ENCODE measurements at places on chromosomes 5 and 9.

DNA sequence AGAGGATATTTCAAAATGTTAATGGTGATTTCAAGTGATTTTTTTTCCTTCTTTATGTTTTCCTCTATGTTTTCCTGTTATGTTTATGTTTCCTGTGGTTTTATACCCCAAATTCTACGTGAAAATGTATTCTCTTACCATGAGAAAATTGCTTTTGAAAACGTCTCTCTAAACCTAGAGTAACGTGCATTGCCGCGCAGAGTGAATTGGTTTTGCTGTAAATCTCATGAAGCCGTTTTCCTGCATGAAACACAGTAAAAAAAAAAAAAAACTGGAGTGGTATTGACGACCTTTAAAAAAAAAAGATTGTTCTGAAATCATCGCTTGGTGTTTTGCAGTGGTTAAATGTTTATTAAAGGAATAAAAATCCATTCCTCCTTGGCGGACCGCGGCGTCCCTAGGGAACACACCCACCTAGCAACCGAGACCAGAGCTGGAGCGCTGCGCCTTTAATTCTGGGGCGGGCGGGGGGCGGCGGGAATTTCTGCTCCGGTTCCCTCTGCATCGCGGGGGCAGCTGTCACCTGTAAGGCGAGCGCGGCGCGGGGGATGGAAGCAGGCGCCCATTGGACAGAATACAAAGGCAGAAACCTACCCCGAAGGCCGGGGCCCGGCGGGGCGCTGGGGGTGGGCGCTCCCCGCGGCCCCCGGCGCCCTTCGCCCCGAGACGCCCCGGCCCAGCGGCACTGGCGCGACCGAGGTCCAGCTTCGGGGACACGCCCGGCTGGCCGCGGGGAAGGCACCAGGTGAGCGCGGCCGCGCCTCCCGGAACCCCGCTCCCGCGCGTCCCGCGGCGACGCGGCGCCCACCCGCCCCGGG lies at the start of gene SOWAHA:
SOWAHA (plus strand) TSS at position 522 of the 818 bp plus-strand sequence. CDS start 320 bp downstream, outside the sequence.
- no peak for DNase-seq

DNA sequence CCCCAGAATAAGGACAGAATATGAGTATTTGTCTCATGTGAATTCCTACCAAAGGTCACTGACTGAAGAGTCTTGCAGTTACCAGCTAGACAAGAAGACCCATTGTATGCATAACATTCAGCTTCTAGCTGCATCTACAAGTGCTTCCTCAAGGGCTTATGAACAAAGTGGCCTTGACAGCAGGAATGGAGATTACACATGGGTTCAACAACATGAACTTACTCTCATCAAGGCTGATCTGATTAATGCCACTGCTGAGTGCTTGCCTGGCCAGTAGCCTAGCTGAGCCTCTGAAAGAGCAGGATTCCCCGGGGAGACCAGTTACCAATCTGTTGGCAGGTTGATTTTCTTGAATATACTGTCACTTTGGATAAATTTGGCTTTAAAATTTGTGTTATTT lies 76.7 kb upstream of the CHD1 start:
- DNase-seq = no peak

DNA sequence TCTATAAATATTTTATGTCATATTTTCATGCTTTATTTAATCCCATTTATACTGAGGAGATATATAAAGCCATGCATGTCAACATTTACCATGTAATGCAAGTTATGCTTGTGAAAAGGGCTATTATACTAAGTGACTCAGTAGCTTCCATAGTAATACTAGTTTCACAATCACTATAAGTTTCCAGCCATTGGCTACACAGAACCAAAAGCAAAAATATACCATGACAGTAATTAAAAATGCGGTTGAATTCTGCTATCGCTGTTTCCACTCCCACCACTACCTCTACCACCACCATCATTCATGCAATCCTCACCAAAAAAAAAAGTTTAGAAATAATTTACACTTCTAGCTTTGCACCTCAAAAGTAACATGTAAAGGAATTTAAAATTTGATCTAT lies 60.2 kb downstream of the MLLT3 start:
- no peak for DNase-seq

- no peak for DNase-seq
Measured at GRCh38 chr9:7984203-7984602, 184.6 kb upstream of the DMAC1 start.

DNA sequence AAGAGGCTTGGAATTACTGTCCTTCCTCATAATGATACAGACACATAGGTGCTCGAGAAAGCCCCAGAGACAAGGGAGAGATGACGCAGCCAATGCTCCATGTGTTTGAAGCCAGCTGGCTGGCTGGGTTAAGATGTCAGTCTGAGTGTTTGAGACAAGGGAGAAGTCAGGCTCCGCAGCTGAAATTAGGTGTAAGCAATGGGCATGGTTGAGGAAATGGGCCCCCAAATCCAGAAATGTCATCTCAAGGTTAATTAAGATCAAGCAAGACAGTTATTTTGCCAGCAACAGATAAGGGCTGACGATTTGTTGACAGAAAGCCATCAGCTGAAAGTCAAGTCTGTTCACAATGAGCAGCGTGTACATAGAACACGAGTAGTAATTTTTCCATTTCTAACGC lies 713.4 kb downstream of the IRX1 start:
- DNase-seq = no peak

GRCh38 chr9:135127718-135128670 lies 40.5 kb downstream of the OLFM1 start:
- no peak for DNase-seq

DNA sequence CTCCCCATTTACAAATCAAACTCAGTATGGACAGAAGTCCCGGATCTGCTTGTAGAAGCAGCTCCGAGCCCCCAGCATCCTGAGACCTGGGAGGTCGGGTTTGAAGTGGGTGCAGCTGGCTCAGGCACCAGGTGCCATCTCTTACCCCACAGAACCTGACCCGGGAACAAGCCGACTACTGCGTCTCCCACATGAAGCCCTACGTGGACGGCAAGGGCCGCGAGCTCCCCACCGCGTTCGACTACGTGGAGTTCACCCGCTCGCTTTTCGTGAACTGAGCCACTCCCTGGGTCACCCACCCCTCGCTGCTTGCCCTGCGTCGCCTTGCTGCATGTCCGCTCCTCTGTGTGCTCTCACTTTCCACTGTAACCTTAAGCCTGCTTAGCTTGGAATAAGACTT lies 23.6 kb downstream of the DYNC2I2 start:
- DNase-seq = no peak

GRCh38 chr5:35247648-35248034 lies 17.4 kb upstream of the PRLR start:
- DNase-seq = no peak

GRCh38 chr5:55450050-55450765 lies 84.6 kb downstream of the PLPP1 start:
- no peak for DNase-seq

DNA sequence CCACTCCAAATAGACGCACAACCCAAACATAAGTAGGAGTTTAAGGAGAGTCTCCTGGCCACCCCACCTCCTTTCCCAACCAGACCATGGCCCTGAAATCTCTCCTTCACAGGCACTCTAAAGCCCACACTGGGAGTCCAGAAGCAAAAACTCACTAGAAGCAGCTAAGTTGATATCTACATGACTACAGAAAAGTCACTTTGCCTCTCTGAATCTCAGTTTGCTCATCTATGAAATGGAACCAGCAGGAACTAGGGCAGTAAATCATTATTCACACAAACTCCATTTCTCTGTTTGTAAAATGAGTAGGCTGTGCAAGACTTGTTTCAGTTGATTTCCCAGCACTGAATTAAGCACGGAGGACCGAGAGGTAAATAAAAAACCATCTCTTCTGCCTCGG lies 4.1 kb upstream of the WWC1 start:
- no peak for DNase-seq

DNA sequence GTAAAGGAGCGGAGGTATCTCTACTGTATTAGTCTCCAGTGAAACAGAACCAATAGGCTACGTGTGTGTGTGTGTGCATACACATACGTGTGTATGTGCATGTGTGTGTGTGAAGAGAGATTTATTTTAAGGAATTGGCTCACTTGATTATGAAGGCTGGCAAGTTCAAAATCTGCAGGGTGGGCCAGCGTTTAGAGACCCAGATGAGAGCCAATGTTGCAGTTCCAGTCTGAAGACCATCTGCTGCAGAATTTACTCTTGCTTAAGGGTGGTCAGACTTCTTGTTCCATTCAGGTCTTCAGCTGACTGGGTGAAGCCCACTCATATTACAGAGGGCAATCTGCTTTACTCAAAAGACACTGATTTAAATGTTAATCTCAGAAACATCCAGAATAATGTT lies 119.2 kb downstream of the FGF18 start:
- DNase-seq = no peak

- DNase-seq = no peak
Measured at GRCh38 chr5:115588640-115589039, 13.6 kb downstream of the TICAM2 start.

DNA sequence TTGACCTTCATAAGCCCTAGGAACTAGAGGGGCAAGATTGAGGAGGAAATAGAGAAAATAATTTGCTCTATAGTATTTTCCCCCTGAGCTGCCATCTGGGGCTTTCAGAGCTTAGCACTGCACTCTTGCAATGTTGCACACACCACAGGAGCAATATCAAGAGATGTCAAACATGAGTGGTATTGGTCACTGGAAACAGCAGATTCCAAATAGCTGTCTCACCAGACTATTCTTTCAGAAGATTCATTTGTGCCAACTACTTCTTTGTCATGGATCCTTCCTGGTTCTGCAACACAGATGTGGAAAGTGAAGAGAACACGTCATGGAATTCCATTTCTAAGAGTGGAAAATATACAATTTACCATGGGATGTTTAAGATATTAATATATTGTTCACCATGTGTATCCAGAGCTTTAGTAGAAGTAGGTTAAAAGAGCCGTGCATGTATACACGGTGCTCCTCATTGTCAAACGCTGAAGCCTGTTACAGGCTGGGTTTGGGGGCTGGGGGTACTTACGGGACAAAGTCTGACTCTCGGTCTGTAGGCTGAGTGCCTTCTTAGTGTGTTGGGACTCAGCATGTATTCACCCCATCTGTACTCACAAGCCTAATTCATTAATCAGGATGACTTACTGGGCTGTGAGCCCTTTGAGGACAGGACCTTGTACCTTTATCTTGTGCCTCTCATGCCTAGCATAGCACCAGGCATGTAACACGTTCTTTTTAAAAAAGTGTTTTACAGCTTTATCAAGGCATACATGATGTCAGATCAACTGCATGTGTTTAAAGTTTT lies 31.4 kb upstream of the GDNF start:
- DNase-seq = no peak

DNA sequence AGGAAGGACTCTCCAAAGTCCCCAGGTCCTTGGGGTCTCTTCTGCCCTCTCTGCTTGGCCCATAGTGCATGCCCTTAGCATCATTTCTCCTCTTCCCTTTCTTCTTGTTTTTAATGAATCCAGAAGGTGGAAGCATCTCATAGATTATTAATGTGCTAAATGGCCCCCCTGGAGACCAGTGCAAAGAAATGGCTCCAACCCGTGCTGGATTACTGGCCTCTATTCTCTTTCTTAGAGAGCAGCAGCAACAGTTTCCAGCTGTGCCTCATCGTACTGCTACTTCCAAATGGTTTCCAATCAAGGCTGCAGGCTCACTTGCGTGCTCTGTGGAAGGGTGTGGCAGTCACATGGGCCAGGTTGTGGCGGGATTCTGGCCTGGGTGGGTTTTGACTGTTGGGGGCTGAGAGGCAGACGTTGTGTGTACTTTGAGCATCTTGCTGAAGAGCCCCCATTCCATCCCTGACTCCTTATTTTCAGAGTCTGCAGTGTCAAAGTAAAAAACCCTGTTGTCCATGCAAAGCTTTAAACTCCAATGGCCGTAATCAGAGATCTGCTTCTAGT lies 139.7 kb downstream of the GABBR2 start:
- no peak for DNase-seq

- no peak for DNase-seq
Measured at GRCh38 chr5:177378884-177379883, 5.0 kb upstream of the SLC34A1 start.

GRCh38 chr5:150740992-150741391 lies 17.8 kb downstream of the DCTN4 start:
- no peak for DNase-seq

DNA sequence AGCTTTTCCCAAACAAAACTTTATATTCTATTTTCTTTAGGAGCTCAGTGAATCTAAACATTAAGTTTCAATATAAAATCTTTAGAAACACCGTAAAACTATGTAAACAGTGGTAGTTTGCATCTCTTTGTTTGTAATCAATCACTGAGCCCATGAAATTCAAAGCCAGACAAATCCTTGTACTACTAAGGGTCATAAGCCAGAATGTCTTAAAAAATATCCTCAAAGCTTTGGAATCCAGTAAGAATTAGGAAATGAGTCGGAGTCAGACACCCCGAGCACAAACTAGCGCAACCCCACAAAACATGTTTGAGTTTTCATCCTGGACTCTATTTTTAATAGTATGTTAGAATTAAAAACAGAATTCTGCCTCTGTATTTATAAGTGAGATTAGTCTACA lies 153.8 kb downstream of the HSPA4 start:
- DNase-seq = no peak

- no peak for DNase-seq
Measured at GRCh38 chr5:59905188-59905587, 11.7 kb upstream of the PDE4D start.

DNA sequence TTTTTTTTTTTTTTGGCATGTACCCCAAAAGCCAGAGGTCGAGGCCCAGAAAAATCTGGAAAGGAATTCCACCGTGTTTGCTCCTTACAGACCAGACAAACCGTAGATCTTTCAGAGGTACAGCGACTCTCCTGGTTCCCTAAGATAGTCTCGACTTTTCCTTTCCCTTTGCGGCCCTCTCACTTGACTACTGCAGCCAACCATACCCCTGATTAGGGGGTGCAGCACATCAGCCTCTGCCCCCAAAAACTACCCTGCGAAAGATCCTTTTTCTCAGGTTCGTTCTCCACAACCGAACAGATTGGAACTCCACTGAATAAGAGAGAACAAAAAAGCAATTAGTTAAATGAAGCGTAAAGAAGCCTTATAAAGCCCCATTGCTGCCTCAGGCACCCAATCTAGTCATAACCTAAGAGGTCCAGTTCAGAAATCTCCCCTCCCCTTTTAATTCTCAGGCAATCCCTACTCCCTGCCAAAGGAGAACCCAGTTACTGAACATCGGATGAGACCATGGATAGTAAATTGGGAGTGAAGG lies 379 bp upstream of the TICAM2 start:
- DNase-seq = no peak

GRCh38 chr9:128912270-128912853 lies 8.4 kb upstream of the PHYHD1 start:
- no peak for DNase-seq

- no peak for DNase-seq
Measured at GRCh38 chr5:24491490-24491889, 153.3 kb downstream of the CDH10 start.
